Sciatic nerve (tissue), 2 donors: ENCODE measurements at places on chromosomes 2 and 18.

GRCh38 chr2:16335604-16335930, 330.1 kb downstream of the CYRIA start:
- DNase-seq, result no peak

- DNase-seq, result no peak
Observed at GRCh38 chr2:218743068-218743467, 32.4 kb downstream of the TTLL4 start.

- DNase-seq, result no peak
Observed at GRCh38 chr2:180776921-180777320, 203.5 kb upstream of the UBE2E3 start.

- DNase-seq, result no peak
Observed at GRCh38 chr18:71485611-71486010, 1058.5 kb downstream of the CBLN2 start.

DNA sequence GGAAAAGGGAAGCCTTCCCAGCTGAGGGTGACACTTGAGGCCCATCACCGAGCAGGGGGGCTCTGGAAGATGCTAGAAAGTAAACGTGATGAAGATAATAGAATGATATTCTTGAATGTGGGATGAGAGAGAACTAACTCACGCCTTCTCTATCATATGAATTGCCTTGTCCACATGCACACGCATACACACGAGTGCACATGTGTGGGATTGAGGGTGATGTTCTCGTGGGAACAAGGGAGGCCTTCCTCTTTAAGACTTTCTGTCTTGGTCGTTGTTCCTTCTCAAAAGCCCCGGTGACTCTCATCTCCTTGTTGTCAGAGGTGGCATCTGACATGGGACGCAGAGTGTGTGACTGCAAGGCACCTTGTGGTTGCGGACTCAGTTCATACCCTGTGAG, 436.9 kb downstream of the ZNF516 start:
- DNase-seq, result no peak

DNA sequence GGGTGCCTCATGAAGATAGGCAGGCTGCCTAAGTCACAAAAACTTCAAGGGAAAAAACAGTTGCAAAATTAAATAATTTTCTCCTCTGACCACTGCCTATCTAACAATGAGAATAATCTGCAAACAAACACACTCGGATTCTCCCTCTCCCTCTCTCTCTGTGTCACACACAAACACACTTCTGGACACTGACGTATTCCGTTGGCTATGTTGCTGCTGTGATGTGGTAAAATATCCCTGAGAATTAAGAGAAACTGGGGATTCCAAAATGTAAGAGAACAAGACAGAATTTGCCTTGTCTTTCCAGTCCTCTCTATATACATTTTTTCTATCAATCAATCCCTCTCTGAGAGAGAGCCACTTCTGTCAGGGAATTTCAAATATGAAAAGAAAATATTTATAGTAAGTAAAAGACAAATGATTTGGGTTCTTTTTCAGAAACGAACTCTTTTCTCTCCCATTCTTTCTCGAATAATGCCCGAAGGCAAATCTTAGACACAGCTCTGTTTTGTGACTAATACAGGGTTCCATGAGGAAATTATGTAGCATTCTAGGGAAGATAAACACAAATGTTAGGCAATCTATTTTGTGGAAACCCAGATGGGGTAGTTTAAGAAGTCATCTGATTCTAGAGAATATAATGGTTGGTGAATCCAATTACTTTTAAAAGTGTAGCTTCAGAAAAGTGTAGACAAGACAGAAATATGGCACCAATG, 310.3 kb upstream of the CYP26B1 start:
- DNase-seq, result no peak

DNA sequence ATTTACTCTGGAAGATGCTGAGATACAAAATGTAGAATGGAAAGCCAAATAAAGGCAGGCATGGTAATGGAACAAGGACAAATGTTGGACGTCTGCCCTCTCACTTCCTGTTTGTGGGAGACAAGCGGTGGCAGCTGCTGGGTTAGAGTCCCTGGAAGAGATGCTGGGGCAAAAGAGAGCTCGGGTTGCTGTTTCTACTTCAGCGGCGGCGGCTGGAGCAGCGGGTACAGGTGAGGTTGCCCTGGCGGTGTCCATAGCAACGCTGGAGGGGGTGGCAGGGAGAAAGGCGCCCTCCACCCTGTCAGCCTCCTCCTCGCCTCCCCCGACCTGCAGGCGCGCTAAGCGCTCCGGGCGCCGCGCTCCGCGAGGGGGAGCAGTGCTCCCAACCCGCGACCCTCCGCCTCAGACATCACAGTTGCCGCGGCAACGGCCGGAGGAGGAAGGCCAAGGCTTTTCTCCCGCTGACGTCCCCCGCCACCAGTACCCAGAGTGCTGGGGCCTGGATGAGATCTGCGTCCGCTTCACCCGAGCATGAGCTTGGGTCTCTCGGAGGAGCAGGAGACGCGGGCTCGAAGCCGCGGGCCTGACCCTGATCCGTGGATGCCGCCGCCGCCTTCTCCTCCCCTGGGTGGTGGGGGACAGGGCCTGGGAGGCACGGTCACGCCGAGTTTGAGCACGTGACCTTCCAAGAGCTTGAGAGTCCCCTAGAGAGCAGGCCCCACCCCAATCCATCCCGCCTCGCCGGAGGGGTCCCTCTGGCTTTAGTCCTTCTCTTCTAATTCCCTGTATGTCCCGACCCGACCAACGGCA, 65.6 kb downstream of the NOL4 start:
- no peak for DNase-seq

GRCh38 chr2:10980886-10981425, 69.2 kb downstream of the KCNF1 start:
- peak; percentile 30 for DNase-seq

GRCh38 chr2:237763812-237764211, 34.8 kb upstream of the RBM44 start:
- DNase-seq, result no peak

DNA sequence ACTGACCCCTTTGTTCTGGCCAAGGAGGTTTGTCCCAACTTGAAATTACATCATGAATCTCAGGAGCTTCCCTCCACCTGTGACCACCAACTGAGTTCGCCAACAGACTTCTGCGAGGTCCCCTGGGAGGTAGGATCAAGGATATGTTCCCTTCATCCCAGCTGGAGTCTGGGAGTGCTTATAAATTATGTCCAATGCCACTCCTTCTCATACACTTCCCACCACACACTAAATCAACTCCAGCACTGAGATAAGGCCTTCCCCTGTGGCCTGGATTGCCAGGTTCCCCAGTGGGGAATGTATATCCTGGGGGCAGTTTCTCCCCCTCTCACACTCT, 99.2 kb downstream of the RND3 start:
- no peak for DNase-seq

DNA sequence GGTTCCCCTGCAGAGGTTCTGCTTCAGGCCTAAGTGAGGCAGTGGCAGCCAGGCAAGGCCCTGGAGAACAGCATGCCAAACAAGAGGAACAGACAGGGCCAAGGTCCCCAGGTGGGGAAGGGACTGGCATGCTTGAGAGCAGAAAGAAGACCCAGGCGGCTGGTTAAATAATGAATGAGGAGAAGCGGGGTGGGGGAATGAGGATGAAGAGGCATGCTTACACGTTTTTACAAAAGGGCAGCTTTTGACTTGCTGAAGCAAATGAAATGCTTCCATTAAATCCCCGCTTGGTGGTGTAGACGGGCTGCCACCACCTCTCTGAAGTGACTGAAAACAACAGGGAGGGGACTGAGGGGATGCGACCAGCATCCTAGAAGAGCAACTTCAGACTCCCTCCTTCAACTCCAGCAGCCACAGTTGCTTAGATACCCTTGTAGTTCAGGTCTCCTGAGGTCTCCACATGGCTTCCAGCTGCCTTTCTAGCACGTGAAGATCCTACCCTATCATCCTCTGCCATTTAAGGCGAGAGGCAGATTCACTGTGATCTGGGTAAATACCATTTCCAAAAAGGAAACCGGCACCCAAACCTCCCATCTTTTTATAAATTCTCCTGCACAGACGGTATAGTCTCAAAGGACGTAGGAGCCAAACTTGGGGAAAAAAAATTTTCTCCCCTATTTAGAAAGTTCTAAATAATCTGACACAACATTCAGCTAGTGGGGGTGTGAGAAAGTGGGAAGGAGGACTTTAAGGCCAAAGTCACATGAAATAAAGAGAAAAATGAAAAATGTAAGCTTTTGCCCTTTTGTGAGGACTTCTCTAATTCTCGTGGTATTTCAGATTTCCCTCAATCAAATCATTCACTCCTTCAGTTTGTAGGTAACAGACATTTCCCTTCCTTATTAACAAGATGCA, 65.6 kb downstream of the CACNB4 start:
- no peak for DNase-seq

DNA sequence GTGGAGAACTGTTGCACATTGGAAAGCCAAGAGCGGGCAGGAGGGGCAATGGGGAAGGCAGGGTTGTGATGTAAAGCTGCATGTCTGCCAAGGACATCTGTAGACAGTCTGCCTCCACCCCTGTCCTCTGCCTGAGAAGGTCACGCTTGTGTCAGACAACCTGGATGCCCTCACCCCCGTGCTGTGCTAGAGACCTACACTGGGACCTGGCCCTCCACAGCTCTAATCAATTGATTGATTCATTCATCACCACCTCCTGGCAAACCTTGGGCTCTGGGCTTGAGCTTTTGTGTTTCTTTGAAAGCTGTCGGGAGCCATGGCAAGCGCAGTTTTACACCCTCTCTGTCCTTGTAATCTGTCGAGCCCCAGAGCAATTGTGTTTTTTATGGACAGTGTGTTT, 41.1 kb downstream of the MARCO start:
- DNase-seq, result peak; percentile 27

- DNase-seq, result no peak
Observed at GRCh38 chr2:230589497-230590015, 123.1 kb upstream of the CAB39 start.

- DNase-seq, result no peak
Observed at GRCh38 chr18:64718808-64719207, 569.9 kb upstream of the LINC00305 start.

DNA sequence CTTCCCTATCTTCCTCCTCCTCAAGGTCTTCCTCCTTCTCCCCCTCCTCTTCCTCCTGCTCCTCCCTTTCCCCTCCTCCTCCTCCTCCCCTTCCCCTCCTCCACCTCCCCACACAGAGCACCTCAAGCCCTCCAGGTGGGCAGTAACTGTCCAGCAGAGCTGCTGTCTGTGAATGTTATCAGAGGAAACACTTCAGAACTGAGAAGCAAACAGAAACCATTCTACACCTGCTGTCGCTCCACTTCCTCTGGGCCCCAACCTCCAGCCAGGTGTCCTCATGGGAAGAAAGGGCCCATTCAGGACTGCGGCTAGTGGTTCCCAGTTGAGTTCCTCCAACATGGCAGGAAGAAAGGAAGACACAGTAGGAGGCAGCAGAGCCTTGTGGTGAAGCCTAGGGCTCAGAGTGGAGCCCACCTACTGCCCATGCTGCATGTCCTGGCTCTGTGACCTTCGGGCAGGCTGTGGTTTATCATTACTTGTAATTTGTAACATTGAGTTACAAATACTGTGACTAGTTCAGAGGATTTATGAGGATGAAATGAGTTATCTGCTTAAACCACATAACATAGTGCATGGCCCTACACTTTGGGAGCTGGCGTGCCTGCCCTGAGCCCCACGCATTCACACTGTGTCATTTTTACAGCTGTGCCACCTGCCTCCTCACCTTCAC, 165.9 kb upstream of the ID2 start:
- DNase-seq, result no peak

- no peak for DNase-seq
Observed at GRCh38 chr2:111200333-111200881, 79.7 kb downstream of the BCL2L11 start.

GRCh38 chr2:1826226-1826905, 82.1 kb upstream of the PXDN start:
- DNase-seq, result peak; percentile 74

DNA sequence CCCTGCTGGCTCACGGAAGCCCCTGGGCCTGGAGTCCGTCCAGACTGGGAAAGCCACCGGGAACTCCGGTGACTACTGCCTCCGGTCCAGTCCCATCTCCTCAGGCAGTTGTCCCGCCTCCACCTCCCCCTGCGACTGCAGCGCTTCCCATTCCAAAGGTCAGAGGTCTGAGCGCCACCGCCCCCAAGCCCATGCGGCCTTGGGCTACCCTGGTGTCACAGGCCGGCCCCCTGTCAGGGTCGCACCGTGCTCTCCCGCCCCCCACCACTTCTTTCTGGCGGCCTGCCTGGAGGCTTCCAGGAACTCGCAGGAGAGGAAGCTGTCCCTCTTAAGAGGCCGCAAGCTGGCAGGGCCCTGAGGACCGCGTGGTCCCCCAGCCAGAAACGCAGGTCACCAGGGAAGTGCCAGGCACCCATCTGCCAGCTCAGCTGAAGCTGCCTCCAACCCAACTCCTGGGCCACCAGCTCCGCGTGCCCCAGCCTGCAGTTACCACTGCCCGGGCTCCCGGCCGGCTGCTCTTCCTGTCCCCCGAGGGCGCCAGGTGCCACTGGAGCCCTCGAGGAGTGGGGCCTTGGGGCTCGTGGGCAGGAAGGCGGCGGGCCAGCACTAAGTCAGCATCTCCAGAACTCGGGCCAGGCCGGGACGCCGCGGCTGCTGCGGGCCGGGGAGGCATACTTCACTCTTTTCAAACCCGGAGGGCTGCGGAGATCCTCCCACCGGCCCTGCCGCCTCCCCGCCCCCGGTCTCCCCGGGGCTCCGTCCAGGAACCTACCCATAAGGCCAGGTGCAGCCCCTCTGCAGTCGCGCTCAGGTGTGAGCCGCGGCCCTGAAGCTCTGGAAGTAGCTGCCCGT, 83.3 kb upstream of the POMC start:
- no peak for DNase-seq

- DNase-seq, result no peak
Observed at GRCh38 chr2:15415748-15416147, 145.4 kb downstream of the NBAS start.

DNA sequence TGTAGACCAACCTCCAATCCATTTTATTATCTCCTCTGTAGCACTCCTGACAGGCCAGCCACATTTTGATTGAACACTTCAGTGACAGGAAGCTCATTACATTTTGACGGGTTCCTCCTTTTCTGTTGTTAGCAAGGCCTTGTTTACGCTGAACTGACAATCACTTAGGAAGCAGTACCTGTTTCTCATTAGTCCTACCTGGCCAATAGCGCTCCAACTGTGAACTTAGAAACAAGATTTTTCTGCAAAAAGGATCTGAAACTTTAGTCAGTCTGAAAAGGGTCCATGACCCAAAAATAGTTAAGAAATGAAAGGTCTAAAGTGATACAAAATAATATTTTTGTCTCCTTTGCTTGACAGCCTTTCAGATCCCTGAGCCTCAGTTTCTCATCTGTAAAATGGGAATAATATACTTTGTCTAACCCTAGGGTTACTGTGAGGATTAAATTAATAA, 119.6 kb upstream of the MSTN start:
- DNase-seq, result no peak

DNA sequence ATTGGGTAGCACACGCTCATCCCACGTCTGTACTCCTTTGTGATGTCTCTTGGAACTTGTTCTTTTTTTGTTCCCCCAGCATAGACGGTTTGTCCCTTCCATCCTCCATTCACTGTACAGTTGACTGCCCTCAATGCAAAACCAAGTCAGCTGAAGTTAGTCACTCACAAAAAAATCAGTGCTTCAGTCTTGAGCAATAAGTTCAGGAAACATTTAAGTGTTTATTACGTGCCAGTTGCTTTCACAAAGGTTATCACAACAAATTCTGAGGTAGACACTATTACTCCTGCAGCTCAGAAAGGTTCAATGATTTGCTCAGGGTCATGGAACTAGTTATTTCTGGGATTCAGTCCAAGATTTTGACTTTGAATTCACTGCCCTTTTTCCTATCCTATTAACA, 102.2 kb downstream of the PDE1A start:
- DNase-seq, result no peak
